ENCODE measurements at places on chromosomes 3 and 15.
A peak's percentile ranks its signal among the peaks of the same experiment; 100 is the strongest.

DNA sequence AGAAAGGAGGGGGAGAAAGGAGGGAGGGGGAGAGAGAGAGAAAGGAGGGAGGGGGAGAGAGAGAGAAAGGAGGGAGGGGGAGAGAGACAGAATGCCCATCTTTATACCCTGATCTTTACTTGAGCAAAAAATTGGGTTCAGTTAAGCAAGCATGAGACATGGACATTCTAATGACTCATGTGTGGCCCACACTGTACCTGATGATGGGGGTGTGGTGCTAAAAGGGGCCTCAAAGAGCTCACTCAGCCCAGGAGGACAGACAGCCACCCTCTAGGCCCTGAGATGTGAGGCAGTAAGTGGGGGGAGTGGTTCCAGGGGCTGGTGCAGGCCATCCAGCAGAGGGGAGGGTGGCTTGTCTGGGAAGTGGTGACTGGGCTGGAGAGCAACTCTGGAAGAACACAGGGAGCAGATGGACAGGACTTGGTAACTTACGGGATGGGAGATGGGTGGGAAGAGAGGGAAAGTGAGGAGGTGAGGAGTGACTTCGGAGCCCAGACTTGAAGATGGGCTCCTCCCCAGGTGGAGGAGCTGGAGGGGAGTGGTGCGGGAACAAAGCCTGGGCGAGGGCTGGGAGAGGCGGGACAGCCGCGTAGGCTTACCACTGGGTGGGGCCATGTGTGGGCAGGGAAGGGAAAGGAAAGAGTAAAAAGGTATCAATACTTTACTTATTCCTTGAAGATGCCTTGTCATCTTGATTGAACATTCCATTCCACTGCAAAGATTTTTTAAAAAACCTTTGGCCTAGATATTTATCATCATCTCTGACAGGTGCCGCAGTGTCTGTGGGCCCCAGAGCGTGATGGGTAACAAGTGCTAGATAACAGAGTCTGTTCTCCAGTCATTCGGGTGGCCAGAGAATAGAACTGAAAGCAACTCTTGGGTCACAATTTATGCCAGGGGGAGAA, 32.3 kb downstream of the TSPAN3 start:
- DNase-seq, result no peak

DNA sequence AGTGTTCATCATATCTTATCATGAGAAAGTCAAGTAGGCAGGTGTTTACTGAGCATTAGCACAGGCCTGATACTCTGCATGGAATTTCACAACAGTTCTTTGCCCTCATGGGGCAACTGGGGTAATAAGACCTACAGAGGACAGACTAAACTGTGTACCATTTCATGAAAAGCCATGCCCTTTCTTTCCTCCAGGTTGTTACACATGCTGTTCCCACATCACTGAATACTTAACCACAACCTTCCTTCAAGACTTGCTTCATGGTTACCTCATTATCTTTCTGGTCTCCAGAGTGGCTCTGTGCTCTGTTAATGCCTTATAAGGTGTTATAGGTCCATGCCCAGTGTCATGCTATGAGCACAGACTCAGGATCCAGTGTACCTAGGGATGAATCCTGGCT, 28.2 kb upstream of the RSL24D1 start:
- peak; percentile 43 for DNase-seq

DNA sequence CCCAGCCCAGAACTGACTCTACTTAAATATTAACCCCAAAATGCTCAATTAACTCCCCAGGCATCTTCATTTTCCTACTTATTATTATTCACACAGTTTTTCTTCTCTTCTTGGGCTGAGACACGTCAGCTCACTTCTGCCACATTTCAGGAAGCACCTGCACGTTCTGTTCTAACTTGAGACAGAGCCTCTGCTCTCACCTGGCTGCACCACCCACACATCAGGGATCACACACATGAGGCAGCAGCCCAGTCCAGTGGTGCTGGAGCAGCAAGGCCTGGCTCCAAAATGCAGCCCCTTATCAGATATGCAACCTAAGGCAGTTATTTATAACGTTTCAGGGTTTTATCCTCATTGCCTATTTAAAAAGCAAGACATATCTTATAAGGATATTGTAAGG, 127.5 kb downstream of the OSBPL10 start:
- no peak for DNase-seq

DNA sequence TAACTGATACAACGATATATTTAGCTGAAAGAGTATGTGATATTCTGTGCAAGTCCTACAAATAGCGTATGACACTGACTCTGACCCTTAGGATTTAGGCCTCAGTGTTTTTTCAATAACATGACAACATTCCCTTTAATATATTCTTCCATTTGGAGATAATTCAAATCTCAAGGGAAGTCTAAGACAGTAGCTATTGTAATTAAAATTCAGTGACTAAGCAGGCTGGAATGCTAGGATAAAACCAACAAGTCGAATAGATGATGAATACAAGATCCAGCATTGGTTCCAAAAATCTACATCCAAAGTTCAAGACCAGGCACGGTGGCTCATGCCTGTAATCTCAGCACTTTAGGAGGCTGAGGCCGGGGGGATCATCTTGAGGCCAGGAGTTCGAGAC, 56.2 kb downstream of the QTRT2 start:
- DNase-seq, result no peak

- no peak for DNase-seq
These were observed 146.3 kb upstream of the SOX2 start for GRCh38 chr3:181565416-181565815.

DNA sequence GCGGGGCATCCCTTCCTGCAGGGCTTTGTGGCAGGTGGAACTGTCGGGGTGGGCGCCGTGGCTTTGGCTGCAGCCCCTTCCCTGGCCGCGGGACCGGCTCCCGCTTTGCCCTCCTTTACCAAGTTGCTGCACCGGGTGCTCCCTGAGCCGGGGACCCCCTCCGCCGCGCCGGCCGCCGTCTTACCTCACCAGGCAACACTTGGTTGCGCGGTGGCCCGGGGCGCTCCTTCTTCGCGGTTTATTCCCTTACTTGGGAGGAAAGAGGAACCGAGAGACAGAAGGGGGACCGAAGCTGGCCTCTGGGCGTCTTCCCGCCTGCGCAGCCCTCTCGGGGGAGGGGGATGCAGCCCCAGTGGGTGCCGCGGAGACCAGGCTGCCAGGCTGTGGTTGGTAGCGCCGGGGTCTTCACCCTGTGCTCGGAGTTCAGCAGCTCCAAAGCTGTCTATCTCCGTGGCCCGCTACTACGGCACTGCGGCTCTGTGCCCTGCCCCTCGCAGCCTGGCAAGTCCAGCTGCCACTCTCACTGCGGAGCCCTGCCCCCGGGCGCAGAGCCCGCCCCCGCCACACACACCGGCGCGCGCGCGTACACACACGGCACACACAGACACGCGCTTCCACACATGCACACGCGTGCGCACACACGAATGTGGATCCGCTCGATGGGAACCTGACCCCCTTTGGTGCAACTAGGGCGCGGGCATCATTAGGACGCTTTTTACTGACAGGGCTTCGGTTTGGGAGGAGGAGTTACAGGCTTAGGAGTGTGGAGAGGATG, at the start of gene DGKG:
TSS of gene DGKG (minus strand) at position 473 of the 775 bp plus-strand sequence. CDS start 41,775 bp downstream, outside the sequence.
- DNase-seq, result peak; percentile 78

DNA sequence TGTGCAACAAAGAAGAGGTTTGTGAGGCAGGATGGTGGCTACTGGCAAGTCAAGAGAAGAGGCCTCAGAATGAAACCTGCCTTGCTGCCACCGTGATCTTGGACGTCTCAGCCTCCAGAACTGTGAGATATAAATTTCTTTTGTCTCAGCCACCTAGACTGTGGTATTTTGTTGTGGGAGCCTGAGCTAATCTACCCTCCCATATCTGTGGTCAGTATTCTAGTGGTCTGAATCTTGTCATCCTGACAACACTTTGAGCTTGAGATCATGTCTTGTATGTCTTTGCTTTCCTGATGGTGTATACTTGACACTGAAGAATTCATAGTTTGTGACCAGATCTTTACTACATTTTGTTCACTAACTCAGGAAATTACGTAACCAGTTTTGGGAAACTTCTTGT, 240.6 kb upstream of the GOLIM4 start:
- DNase-seq, result no peak

DNA sequence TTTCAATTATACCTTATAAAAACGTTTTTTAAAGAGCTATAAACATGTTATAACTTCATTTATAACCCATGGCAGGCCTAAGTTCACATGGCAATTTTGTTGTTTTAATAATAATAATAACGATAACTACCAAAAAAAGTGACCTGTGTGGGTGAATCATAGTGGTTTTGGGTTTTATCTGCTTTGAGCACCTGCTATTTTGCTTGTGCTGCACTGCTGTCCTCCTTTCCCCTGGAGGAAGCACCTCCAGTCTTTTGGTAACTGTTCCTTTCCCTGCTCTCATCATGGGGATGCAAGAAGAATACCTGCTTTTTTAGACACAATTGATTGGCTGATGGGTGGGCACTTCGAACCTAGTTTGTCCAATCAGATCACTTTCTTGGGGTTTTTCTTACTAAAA, 388.0 kb upstream of the TBL1XR1 start:
- no peak for DNase-seq

- DNase-seq, result no peak
These were observed 177.2 kb upstream of the THBS1 start for GRCh38 chr15:39403640-39404117.

DNA sequence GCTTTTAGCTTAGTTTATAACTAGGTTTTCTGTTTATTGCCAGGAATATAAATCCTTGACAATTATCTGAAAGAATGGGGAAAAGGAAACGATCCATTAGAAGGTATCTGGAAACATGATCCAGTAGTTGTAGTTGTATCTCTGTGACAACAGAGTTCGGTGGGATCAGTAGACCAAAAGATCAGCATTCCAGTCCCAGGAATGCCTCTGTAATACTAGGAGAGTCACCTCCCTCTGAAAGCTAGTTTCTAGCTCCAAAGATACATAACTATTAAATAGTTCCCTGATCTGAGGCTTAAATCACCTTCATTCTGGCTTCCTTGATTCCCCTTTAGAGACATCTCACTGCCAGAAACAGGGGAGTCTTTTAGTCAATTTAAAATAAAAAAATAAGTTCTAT, 34.1 kb downstream of the MB21D2 start:
- no peak for DNase-seq

DNA sequence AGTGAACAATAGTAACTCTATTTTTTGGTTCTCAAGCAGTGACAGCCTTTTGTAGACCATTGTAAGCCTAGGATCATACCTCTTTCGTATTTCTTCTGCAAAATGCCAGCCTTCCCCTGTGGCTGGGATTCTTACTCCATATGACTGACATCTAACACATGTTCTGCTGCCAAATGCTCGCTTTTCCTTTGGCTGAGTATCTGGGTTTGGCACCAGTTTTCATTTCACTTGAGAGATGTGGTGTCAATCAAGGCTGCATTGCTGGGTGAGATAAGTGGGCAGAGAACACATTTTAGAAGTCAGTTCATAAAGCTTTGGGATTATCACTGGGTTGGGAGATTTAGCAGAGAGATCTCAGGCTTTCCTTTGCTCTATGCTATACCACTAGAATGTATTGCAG, 514.7 kb upstream of the SGO1 start:
- no peak for DNase-seq

DNA sequence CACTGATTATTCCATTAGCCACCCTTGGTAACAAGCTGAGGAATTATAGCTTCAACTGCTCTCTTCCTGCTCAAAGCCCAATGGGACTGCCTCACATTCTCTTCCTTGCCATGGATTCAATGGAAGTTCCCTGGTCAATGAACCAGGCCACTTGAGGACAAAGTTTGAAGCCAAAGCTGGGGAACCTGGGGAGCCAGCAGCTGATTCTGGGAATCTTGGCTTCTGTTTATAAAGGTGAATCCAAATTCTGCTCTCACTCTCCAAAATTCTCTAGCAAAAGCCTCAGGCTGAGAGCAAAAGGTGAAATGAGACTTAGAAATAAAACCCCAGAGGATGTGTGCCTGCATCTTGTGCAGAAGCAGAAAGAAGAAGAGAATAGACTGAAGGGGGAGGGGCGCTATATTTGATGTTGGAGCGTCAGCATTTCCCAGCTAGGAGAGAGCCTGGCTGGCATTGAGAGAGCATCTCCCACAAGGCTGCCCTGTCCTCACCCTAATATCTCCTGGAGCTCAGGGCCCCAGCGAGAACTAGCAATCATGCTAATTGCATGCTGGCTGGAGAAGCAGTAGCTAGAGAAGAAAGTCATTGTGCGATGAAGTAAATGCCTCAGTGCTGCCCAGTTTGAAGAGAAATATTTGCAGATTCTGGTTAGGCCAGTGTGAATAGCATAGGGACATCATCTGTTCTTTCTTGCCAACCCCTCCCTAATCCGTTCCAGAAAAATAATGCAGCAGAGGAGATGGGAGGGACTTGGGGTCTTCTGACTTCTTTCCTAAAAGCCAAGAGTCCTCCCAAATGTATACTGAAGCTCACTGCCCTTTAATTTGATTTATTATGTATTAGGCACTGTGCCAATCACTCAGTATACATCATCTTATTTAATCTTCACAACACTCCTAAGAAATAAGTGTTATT, 34.9 kb upstream of the GAP43 start:
- no peak for DNase-seq

DNA sequence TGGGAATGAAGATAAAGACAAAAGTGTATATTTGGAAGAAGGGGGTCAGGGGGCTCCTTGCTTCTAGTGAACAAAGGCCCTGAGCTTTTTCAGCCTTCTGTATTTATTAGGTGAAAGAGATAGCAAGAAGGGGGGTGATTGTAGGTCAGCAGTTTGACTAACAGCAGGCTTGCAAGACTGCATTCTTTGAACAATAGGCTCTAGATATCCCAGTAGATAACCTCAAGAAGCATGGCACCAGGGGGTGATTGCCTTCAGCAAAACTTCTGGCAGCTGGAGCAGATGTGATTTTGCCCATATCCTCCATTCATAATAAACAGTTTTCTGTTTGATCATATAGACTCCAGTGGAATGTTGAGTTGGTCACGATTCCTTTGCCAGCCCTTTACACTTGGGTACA, 31.7 kb upstream of the GOLIM4 start:
- DNase-seq, result no peak

DNA sequence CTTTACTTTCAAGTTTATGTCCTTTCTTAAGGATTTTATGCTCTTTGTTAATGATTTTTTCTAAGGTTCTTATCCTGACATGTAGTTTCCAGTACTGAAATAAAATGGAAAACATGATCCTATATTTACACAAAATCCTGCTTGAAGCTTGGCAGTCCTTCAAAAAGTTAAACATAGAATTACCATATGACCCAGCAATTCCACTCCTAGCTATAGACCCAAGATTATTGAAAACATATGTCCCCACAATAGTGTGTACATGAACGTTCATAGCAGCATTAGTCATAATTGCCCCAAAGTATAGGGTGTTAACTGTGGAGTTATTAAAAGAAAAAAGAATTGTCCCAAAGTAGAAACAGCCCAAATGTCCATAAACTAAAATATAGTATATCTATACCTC, 33.2 kb downstream of the ITGB5 start:
- no peak for DNase-seq

DNA sequence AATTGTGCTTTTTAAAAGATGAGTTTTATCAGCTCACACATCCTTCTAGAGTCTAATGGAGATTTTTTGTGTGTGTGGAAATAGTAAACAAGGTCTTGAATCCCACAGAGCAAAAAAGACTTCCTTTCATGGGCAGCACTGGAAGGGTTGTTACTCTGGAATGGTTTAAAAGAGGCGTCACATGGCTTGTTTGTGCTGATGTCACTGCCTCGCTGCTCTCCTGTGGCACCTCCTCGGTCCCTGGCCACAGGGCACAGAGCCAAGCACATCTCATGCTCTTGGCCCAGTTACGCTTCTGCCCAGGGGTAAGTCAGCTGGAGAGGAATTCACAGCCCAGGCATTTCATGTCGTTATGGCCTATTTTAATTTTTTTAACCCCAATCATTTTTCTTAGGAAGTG, 53.2 kb downstream of the PGPEP1L start:
- no peak for DNase-seq

- DNase-seq, result no peak
These were observed 79.4 kb downstream of the SENP7 start for GRCh38 chr3:101433652-101434051.

Measured in Kasumi-1 (cell line).